NCI-H1092 (cell line): ENCODE measurements at places on chromosomes 6 and 20.

DNA sequence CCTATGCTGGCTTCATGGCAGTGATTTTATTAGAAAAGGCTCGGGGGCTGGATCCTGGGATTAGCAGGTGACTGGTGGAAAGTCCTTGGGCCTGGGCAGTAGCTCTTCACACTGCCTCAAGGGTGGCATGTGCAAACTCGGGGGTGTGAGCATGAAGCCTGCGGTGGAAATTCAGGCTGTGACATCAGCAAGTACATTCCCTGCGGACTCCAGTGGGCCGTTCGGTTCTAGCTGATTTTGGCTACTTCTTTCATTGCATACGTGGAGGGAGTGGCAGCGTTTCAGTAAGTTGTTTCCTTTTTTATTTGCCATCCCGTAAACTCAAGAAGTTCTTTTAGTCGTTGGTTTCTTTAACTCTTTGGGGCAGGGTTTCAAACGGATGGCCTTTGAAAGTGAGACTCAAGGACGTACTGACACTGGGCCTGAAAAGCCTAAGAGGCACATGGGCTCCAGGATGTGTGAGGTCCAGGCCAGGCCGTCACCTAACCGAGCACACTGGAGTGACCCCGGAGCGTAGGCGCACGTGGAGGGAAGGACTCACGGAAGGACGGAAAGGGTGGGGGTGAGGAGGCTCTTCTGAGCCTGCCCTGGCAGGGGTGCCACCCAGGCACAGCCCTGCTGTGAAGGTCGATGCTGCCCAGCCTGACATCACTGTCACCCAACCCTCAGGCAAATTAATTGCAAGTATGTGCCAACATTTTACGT, 104.0 kb upstream of the FRMD1 start:
- no peak for DNase-seq

GRCh38 chr6:135233686-135234491, 52.8 kb downstream of the MYB start:
- no peak for DNase-seq

GRCh38 chr6:15535495-15536197, 127.2 kb downstream of the DTNBP1 start:
- no peak for DNase-seq

DNA sequence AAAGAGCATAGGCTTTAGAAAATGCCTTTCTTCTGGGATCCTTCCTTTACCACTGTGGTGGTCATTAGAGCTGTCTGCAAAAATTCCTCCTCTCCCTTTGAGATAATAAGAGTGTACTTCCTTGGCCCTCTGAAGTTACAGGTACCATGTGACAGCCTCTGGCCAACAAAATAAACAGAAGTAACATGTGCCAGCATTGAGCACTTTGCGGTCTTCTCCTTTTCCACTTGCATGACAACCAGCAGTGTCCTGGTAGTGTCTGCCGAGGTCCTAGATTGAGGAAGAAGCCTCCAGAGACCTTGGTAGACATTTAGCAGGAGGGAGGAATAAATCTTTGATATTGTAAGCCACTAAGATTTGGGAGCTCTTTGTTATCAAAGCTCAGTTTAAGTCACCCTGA, 87.5 kb upstream of the ARID1B start:
- DNase-seq: no peak

GRCh38 chr20:37921341-37921929, 18.5 kb downstream of the VSTM2L start:
- no peak for DNase-seq
